ENCODE measurements at places on chromosomes 13 and 19. TPM values are rescaled to one million over a fixed set of nuclear protein-coding genes. Genes with fewer than 3 reads are reported as not detected.

DNA sequence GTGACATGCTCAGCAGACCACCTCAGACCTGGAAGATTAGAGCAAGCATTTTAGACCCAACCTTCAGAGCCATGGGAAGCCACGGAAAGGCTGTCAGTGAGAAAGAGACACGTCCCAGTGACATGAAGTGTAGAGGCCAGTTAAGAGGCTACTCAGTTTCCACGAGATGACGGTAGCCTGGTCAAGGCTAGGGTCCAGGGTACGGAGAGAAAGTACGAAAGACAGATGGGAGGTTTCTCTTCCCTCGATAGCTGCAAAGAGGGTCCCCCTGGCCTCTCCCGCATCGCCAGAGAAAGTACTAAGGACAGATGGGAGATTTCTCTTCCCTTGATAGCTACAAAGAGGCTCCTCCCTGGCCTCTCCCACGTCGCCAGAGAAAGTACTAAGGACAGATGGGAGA lies 8.6 kb downstream of the ZSCAN5A start:
- no peak for DNase-seq

DNA sequence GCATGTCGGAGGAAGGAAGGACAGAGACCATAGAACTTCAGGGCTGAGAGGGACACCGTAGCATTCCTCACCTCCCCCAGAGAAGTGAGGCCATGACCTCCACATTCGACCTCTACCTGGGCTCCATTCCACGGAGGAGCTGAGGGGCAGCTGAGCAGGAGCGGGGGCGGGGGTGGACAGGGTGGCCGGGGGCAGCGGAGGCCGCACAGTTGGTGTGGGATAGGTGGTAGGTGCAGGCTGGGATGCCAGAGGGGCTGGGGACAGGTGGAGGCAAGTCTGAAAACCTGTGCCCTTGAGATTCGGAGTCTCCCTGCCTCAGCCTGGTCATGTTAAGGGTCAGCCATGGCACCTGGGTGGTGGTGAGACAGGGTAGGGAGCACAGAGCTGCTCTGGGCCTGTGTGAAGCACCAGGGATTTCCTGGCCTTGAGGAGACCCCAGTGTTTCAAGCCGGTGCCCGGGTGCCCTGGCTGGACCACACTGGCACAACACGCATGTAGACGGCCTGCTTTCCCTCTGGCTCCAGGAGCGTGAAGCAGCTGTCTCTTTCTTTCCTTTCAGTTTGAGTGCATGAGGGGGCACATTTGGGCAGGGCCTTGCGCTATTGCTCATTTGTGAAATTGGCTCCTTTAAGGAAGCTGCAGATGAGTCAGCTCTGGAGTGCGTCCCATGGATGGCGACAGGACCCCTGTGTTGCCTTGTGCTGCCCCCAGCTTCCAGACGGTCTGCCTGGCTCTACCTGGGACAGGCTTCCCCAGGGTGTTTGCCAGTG lies 51.8 kb downstream of the TSSK6 start:
- DNase-seq: no peak

DNA sequence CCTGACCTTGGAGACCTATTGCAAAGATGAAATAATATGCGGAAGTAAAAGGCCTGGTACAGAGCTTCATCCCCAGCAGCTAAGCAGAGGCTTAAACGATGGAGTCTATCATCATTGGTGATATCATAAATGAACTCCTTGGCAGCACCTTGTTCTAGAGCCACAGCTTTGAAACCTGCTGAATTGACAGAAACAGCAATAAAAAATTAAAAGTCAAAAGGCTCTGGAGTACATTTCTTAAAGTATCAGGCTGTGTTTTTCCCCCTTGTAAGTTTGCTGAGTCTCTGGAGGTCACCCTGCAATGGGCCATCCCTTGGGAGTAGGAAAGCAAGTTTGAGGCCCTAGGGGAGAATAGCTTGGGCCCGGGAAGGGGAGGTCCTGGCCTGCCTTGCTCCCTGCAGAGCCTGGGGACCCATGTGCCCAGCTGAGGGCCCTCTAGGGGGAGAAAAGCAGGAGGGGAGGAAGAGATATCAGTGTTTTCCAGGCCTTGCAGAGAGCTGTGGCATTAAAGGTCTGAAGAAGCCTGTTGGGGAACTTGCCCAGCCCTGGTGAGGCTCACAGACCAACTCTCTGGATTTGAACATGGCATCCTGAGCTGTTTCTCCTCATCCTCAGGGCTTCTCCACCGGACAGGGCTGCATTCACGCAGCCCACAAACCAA lies 416.1 kb downstream of the ZNF536 start:
- DNase-seq: no peak

GRCh38 chr13:73943137-73943964 lies 190.9 kb downstream of the KLF12 start:
- no peak for DNase-seq

DNA sequence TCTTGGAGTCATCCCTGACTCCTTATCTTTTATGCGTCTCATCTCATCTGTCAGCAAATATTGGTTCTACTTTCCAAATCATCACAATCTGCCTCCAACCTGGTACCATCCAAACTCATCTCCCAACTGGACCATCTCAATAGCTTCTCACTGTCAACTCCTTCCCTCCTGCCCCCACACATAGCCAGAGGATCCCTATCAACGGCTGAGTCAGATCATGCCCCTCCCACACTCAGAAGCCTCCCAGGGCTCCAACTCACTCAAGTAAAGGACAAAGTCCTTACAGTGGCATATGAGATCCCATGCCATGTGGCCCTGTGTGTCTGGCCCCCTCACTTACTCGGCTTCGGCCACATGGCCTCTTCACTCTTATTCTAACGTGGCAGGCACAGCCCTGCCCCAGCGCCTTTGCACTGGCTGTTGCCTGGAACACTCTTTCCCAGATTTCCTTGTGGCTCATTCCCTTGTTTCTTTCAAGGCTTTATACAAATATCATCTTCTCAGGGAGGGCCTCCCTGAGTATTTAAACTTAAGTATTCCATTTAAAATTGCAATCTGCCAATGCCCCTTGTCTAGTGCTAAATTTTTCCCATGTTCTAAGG lies 4.3 kb downstream of the SPRED3 start:
- DNase-seq: peak; percentile 81

- no peak for DNase-seq
These were observed 17.5 kb downstream of the CEACAM3 start for GRCh38 chr19:41813911-41814310.

- DNase-seq: peak; percentile 100
These were observed 737 bp downstream of the ZNF575 start for GRCh38 chr19:43533546-43534304.

- DNase-seq: peak; percentile 37
These were observed 197.7 kb downstream of the ZNF737 start for GRCh38 chr19:20367811-20368294.

DNA sequence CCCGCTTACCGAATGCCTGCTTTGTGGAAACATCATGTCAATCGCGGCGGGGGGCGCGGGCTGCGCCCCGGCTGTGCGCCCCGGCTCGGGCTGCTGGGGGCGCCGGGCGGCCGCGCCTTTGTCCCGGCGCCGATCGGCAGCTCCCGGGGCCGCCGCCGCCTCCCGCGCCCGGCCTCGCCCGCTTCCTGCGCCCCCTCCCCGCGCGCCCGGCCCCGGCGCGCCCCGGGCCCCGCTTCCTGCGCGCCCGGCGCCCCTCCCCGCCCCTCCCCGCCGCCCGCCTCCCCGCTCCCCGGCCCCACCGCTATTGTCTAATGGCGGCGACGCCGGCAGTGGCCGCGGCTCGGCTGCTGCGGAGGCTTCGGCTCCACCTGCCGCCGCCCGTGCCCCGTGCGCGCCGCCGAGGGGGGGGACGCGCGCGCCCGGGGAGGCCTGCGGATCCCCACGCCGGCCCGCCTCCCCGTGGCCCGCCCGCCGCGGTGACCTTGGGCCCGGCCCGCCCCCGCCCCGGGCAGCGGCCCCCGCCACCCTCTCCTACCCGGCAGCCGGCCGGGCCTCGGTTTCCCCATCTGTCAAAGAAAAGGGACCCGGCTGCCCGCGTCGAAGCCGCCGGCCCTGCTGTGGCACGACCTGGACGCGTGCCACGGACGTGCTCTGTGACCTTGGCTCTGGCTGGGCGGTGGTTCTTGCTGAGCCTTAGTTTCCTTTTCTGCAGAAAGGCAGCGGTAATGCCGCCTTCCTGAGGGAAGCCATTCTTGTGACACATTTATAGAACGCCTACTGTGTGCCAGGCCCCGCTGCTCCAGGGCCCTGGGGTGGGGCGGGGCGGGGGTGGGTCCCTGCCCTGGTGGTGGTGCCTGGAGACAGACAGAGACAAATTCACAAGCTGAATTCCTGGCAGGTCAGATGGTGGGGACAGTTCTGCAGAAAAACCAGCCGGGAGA lies at the start of gene TLE5:
Gene TLE5, minus strand, starts transcription at position 331 of the 941 bp plus-strand sequence. Its CDS starts 295 bp downstream, at position 36.
- peak; percentile 86 for DNase-seq

DNA sequence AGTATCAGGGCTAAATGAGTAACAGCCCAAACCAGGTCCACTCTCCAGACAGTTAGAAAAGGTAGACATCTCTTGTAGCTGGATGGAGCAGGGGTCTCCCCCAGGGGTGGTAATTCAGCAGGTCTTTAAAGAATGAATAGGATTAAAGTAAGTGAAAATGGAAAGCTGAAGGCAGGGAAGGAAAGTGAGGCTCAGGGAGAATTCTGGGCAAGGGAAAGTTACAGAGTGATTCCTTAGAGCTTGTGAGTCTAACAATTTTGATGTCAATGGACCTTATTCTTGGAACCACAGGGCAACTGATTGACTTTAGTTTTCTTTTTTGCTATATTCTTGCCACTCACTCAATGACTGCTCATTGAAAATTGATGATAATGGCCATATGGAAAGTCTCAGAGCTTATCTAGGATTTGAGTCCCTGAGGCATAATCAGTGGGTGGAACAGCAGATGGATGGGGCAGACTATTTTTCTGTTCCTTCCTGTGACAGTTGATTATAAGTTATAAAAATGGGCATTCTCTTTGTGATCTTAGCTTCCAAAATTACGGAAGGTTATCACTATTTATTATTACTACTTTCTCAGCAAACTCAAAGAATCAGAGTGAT lies 76.9 kb downstream of the LRCH1 start:
- no peak for DNase-seq

DNA sequence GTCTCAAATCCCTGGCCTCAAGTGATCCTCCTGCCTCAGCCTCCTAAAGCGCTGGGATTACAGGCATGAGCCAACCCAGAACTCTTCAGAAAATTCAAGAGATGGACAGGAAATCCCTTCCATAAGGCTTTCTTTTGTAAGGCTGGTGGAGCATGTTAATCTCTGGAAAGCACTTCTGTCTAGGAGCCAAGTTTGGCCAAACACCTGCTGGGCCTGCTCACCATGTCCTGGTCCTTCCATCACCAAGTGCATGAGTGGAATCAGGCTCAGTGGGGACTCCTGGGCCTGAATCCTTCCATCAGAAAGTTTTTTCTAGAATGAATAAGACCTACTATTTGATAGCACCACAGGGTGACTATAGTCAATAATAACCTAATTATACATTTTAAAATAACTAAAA lies 148.0 kb downstream of the DCLK1 start:
- DNase-seq: no peak

DNA sequence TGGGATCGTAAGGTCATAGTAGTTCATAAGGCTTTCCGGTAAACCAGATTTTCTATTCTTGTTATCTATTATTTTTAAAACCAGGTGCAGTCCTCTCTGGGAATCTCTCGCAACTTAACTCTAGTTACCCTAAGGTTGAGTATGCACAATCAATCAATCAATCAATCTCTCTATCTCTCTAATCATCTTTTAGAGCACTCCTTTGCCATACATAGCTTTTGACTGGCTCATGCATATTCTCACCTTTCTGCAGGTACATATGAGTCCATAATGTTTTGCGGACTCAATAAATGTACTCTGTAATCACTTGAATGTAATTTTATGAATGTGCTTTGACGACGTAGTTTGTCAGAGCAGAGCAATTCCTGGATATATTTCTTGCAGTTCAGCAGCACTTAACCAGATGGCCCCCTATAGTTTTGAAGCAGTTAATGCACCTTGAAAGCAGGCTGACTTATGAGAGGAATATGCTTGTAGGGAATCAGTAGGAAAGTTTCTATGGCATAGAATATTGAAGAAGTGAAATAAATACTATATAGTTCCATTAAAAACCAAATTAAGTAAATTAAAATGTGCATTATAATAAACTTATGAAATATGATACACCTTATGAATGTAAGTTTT lies 524.7 kb downstream of the GPC5 start:
- peak; percentile 19 for DNase-seq

DNA sequence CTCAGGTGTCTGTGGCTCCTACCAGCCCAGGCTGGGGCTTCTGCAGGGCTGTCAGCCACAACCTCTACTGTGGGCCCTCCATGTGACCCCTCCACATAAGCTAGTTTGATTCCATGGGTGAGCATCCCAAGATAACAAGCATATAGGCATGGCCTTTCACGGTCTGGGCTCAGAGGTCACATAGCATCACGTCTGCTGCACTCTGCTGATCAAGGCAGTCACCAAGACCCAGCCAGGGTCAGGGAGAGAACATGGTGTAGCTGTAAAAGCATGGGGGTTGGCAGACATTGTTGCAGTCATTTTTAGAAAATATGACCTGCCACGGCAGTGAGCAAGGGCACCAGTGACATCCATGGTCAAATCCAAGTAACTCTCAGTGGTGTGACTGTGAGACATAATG lies 698.8 kb downstream of the UQCRFS1 start:
- no peak for DNase-seq

GRCh38 chr13:107434347-107434746 lies 781.0 kb downstream of the LIG4 start:
- DNase-seq: no peak

DNA sequence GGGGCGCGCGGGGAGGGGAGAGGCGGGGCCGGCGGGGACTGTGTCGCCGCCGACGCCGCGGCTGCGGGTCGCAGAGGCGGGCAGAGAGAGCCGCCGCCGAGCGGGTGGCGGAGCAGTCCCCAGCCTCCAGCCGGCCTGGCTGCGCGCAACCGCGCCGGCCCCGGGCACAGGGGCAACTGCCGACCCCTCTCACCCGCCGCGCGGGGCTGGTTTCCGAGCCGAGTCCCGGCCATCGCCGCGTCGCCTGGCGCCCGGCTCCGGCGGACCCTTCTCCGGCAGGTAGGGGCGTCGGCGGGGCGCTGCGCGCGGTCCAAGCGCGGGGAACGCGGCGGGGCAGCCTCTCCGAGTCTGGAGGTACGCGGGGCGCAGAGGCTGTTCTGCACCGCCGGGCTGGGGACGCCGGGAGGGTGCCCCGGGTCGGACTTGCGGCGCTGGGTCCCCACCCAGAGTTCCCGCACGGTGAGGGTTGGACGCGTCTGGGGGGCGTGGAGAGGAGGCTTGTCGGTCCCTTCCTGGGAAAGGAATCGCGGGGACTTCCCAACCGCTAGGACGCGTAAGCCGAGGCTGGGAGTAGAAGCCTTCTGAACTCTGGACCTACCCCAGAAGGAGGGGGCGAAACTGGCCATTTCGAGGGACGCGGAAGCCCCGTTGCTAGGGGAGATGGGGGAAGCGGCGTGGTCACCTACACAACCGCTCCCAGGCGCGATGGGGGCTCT lies 133.6 kb upstream of the MYO16 start:
- peak; percentile 21 for DNase-seq

TMEM221 gene
- polyA plus RNA-seq: 2.5 TPM

TNNT1 gene
- 86.4 TPM for polyA plus RNA-seq

COX6B2 gene
- 4.5 TPM for polyA plus RNA-seq

C1QTNF9 gene
- not detected for polyA plus RNA-seq

SLC10A2 gene
- 0.74 TPM for polyA plus RNA-seq

LRRC63 gene
- polyA plus RNA-seq: 0.21 TPM
